ENCODE measurements at places on chromosomes 7 and 10. TPM values are rescaled to one million over a fixed set of nuclear protein-coding genes. Genes with fewer than 3 reads are reported as not detected.

ATXN7L1 gene
- 16.9 TPM for total RNA-seq

NPFFR1 gene
- not detected for total RNA-seq

JAKMIP3 gene
- 0.35 TPM for total RNA-seq

VSTM2A gene
- not detected for total RNA-seq

VWA2 gene
- total RNA-seq = not detected

GBX1 gene
- not detected for total RNA-seq

PRSS2 gene
- not detected for total RNA-seq

PAPOLB gene
- not detected for total RNA-seq

AKR1B15 gene
- not detected for total RNA-seq

GHRHR gene
- total RNA-seq = not detected

ALOX5 gene
- 0.26 TPM for total RNA-seq

SPDYE1 gene
- total RNA-seq = not detected

TAS2R5 gene
- total RNA-seq = 1.4 TPM

GPER1 gene
- not detected for total RNA-seq

HOXA6 gene
- total RNA-seq = not detected

ZPBP gene
- not detected for total RNA-seq

UCN3 gene
- not detected for total RNA-seq

CAMK1D gene
- 16.3 TPM for total RNA-seq

AUTS2 gene
- 2.4 TPM for total RNA-seq

SPRN gene
- not detected for total RNA-seq

SCIN gene
- total RNA-seq = 0.25 TPM

C10orf62 gene
- total RNA-seq = not detected

CAV1 gene
- 0.25 TPM for total RNA-seq

TRIM50 gene
- total RNA-seq = not detected

PCDH15 gene
- not detected for total RNA-seq

STEAP1 gene
- total RNA-seq = 0.32 TPM

MEOX2 gene
- not detected for total RNA-seq

UPP1 gene
- total RNA-seq = 51.6 TPM

ATE1 gene
- 23.2 TPM for total RNA-seq

ELMO1 gene
- 96.2 TPM for total RNA-seq

CALML5 gene
- not detected for total RNA-seq

TMEM184A gene
- 0.05 TPM for total RNA-seq

KCND2 gene
- total RNA-seq = not detected

TMEM139 gene
- total RNA-seq = 1.2 TPM

CDC123 gene
- total RNA-seq = 129 TPM

SUN3 gene
- total RNA-seq = not detected

OIT3 gene
- not detected for total RNA-seq

GSTO2 gene
- total RNA-seq = 2.8 TPM

OR6V1 gene
- not detected for total RNA-seq

KIAA1549 gene
- 0.46 TPM for total RNA-seq

SUFU gene
- 8.4 TPM for total RNA-seq

CRHR2 gene
- not detected for total RNA-seq

SPDYE5 gene
- not detected for total RNA-seq

HOXA4 gene
- 0.25 TPM for total RNA-seq

PVRIG gene
- total RNA-seq = 26.9 TPM

TIAL1 gene
- total RNA-seq = 187 TPM

ITIH5 gene
- not detected for total RNA-seq

ABCB4 gene
- total RNA-seq = not detected

CLDN12 gene
- 5.4 TPM for total RNA-seq

ANXA8 gene
- not detected for total RNA-seq

CHAT gene
- not detected for total RNA-seq

SH2D4B gene
- 0.11 TPM for total RNA-seq

FHIP2A gene
- total RNA-seq = 18.4 TPM

TLL2 gene
- not detected for total RNA-seq

SMKR1 gene
- 2.3 TPM for total RNA-seq
